NCI-H748 treated with DMSO at 0.1 percent for 48 hours (cell line): ENCODE measurements at places on chromosomes 7 and 10.

GRCh38 chr7:82131215-82131614 lies 312.4 kb downstream of the CACNA2D1 start:
- DNase-seq = no peak

DNA sequence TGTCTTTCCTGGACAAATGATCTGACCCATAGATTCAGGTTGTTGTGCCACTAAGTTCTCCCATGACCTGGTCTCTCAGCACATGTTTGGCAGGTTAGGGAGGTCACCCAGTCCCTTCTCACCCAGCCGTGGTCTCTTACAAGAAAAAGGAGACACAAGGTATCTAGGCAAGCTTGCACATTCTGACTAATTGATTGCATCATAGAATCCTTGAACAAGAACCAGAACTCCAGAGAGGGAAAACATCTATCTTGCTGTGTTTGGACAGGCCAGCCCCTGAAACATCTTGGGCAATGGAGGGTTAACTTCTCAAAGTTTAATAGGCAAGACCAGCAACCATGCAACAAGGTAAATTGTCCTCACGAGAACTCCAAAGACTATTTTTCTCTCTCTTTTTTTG lies 8.5 kb upstream of the HK1 start:
- no peak for DNase-seq

- DNase-seq = no peak
These were observed 23.7 kb upstream of the MRC1 start for GRCh38 chr10:17785276-17785930.

DNA sequence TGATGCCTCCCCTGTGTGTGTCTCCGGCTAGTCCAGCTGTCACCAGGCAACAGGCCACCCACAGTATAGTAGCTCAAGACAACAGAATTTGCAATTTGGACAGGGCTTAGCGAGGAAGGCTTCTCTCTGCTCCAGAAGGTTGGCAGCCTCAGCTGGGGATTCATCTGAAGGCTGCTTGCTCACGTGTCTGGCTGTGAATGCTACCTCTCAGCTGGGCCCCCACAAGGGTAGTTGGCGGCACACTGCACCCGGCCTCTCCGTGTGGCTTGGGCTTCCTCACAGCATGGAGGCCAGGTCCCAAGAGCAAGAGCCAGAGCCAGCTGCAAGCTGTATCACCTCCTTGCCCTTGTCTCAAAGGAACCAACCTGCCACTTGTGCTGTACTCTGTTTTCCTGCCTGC lies 19.2 kb downstream of the ECHDC3 start:
- no peak for DNase-seq

DNA sequence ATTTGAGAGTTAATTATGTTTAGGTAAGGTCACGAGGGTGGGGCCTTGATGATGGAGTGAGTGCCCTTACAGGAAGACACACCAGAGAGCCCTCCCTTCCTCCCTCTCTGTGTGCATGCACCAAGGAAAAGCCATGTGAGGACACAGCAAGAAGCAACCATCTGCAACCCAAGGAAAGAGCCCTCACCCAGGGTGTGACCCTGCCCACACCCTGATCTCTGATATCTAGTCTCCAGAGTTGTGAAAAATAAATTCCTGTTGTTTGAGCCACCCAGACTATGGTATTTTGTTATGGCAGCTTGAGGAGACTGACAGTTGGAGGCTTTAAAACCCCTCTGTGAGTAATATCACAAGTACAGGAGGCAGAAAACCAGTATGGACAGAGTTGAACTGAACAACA lies 15.0 kb upstream of the MCM10 start:
- no peak for DNase-seq

GRCh38 chr10:60353519-60354258 lies 36.0 kb downstream of the ANK3 start:
- DNase-seq = no peak

- no peak for DNase-seq
These were observed 315.6 kb downstream of the DNAJB6 start for GRCh38 chr7:157652161-157652953.

DNA sequence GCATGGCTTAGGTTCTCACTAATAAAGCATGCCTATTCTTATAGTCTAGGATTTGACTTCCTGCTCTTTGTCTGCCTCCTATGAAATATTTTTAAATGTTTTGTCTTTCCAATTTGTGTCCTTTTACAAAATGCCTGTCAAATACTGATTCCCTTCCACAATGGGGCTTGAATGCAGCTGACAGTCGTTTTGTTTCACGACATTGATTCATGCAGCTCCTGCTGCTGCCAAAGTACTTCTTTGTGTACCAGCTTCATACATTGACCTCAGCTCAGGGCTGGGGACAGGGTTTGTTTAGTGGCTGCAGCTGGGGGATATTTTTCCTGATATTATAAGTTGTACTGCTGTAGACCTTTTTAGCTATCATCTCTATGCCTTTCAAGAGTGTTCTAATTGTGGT lies 371.9 kb upstream of the CHRM2 start:
- no peak for DNase-seq

GRCh38 chr10:13882119-13882711 lies 295.4 kb downstream of the PRPF18 start:
- no peak for DNase-seq

DNA sequence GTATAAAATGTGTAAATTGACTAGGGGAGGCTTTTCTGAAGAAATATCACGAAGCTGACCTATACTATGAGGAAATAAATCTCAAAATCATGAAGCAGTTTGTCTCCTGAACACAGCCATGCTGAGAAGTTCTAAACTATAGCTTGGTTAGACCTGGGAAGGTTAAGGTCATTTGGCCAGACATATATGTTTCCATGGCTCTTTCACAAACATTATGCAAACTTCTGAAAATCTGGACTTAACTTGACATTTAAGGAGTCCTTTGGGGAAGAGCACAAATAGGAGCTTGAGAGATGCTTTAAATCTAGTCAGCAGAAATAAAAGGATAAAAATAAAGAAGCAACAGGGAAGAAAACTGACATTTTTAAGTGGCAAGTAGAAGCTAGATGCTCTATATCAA lies 115.9 kb upstream of the MEOX2 start:
- DNase-seq = no peak

DNA sequence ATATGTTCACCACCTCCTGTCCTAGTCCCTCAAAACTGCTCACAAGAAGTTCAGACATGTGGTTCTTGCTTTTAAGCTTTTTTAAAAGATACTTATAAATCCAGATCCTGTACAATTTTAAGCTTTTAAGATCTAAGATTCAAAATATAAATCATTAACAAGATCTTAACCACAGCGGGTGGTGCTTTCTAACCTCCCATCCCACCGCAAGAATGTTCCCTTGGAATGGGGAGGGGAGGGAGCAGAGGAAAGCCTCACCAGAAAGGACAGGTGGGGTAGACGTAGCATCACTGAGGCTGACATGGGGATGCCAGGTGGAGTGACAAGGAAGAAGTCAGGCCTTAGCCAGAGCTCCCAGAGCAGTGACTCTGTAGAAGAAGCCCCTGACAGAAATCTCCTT lies 133.5 kb downstream of the C1GALT1 start:
- DNase-seq = no peak
